ENCODE measurements at places on chromosomes 12 and 14. TPM values are rescaled to one million over a fixed set of nuclear protein-coding genes. Genes with fewer than 3 reads are reported as not detected.

GRCh38 chr12:84857525-84858208 lies 54.9 kb downstream of the SLC6A15 start:
- no peaks in the 10 kb centered on the region for H3K4me1 ChIP-seq
- DNase-seq, result no peak
- H3K4me3 ChIP-seq, result no peak overlapping the region
- no peaks in the 10 kb centered on the region for H3K27me3 ChIP-seq
- no peaks in the 10 kb centered on the region for H3K36me3 ChIP-seq

GRCh38 chr12:40559865-40560264 lies 132.4 kb upstream of the CNTN1 start:
- no peaks in the 10 kb centered on the region for H3K36me3 ChIP-seq
- no peak overlapping the region for H3K27ac ChIP-seq
- no peaks in the 10 kb centered on the region for H3K27me3 ChIP-seq
- no peak for DNase-seq

- H3K36me3 ChIP-seq, result no peaks in the 10 kb centered on the region
- H3K27me3 ChIP-seq, result no peaks in the 10 kb centered on the region
- H3K4me3 ChIP-seq, result no peak overlapping the region
- H3K4me1 ChIP-seq, result no peaks in the 10 kb centered on the region
- H3K27ac ChIP-seq, result no peak overlapping the region
Measured at GRCh38 chr14:101125313-101125712, 221.8 kb upstream of the RTL1 start.

The C12orf54 gene
- total RNA-seq, result not detected

The APOF gene
- total RNA-seq, result 0.18 TPM
